Iris pigment epithelial cell (primary cell): ENCODE measurements at places on chromosomes 3 and 15.

DNA sequence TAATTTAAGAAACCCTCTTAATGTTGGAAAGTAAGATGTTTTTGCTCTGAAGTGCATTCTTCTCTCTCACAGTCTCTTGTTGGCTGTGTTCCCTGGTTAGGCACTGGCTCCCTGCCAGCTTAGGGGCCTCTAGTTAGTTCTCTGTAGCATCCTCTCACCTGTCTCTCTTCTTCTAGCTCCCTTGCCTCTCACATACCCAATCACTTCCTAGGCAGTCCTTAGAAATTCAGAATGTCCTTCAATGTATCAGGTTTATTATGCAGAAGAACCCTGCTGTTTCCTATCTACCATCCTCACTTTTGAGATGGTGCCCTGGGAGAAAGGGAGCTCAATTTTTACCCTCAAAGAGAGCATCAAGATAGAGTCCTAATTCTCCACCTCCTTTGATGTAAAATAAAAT is 36.2 kb upstream of the CPNE4 start:
- DNase-seq, result no peak

- peak; percentile 83 for DNase-seq
Measured at GRCh38 chr3:70556056-70556455, 243.6 kb upstream of the MDFIC2 start.

DNA sequence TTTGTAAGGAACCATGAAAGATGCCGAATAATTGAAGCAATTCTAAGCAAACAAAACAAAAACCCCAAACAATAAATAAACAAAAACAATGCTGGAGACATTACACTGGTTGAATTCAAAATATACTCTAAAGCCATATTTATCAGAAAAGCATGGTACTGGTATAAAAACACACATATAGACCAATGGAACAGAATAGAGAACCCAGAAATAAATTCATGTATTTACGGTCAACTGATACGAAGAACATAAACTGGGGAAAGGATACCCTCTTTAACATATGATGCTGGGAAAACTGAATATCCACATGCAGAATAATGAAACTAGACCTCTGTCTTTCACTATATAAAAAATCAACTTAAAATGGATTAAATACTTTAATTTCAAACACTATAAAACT is 214.3 kb upstream of the PDZRN3 start:
- DNase-seq, result no peak

- peak; percentile 43 for DNase-seq
Measured at GRCh38 chr3:15440891-15441290, 13.5 kb downstream of the EAF1 start.

- no peak for DNase-seq
Measured at GRCh38 chr3:73706771-73707170, 82.0 kb upstream of the PDZRN3 start.

- DNase-seq, result peak; percentile 78
Measured at GRCh38 chr3:56323986-56324420, 144.3 kb downstream of the ERC2 start.

- no peak for DNase-seq
Measured at GRCh38 chr3:15997274-15997943, 177.1 kb upstream of the GALNT15 start.

DNA sequence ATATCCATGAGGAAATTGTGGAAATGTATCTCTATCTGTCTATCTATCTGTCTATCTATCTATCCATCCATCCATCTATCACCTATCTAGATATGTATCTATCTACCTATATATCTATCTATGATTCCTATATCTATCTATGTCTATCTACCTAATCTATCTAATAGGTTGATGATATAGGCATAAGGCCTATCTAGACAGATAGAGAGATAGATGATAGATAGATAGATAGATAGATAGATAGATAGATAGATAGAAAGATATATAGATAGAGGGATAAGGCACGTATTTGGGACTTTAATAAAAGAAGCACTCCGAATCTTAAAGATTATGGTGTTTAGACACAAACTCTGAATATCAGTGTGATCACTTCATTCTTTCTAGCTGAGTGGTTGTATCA is 58.1 kb downstream of the DIPK2A start:
- DNase-seq, result no peak

DNA sequence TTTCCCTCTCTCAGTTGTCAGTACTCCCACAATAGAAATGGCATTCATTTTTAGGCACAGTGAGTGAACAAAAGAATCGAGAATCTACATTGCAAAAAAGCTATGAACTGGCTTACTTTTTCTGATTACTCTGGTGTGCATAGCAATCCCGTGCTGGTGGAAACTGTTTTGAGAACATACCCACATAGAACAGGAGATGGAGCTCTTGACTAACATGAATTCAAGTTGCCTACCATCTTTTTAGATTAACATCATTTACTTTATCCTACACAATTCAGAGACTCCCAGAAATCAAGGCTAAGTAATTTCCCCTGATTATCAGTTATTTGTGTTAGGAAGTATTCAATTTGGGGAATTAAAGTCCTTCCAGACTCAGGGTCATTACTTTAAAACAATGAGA is 326.6 kb downstream of the ARPP21 start:
- peak; percentile 57 for DNase-seq

GRCh38 chr3:85838921-85839320 is 880.1 kb downstream of the CADM2 start:
- DNase-seq, result no peak

GRCh38 chr3:194956697-194957396 is 271.2 kb downstream of the FAM43A start:
- no peak for DNase-seq

DNA sequence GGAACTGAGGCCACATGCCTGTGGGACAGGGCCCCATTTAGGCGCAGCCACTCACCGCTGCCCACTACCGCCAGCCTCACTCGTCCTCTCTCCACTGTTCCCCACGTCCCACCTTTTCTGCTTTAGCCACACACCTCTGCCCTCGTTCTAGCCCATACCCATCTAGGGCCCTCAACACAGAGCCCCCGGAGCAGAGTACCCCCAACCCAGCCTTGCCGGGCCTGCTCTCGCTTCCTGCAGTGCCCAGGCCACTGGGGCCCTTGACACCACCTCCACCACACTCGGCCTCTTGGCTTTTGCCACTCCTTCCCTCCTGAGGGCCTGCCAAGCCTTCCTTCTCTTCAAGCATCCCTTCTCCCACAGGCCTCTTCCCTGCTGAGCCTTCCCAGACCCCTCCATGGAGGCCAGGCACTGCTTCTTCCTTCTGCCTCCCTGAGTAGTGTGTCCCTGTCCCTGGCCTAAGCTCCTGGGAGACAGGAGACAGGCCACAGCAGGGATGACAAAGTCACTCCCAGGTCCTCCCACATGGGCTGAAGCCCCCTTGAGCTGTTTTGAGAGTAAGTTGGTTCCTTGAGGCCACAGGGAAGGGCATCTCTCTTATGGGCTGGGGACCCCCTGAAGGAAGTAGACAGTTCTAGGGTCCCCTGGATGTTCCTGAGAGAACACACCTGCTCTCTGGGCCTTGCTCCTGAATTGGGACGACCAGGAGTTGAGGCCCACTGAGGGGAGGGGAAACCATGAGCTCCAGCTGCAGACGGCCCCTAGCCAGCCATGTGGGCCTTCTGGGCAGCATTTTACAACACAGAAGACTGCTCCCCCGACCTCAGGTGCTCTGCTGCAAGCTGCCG is 4.4 kb downstream of the PRSS50 start:
- DNase-seq, result no peak

DNA sequence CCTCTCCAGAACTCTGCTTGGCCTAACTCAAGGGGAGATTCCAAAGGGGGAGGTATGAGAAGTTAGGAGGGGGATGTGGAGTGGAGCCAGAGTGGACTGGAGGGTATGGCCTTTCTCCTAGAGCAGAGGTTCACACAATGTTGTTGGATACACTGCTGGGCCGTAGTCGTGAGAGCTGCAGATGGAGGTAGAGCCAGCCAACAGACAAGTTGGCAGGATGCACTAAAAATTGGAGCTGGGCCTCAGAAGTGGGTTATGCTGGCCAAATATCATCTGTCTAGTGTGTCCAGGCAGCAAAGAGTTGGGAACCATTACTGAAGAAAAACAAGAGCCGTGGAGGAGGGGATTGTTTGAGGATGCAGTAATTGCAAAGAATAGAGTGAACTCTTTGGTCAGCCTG is 27.7 kb upstream of the LRRFIP2 start:
- no peak for DNase-seq

- DNase-seq, result peak; percentile 56
Measured at GRCh38 chr3:97793420-97794019, 28.3 kb upstream of the CRYBG3 start.

- no peak for DNase-seq
Measured at GRCh38 chr15:69826819-69827175, 270.9 kb downstream of the TLE3 start.

DNA sequence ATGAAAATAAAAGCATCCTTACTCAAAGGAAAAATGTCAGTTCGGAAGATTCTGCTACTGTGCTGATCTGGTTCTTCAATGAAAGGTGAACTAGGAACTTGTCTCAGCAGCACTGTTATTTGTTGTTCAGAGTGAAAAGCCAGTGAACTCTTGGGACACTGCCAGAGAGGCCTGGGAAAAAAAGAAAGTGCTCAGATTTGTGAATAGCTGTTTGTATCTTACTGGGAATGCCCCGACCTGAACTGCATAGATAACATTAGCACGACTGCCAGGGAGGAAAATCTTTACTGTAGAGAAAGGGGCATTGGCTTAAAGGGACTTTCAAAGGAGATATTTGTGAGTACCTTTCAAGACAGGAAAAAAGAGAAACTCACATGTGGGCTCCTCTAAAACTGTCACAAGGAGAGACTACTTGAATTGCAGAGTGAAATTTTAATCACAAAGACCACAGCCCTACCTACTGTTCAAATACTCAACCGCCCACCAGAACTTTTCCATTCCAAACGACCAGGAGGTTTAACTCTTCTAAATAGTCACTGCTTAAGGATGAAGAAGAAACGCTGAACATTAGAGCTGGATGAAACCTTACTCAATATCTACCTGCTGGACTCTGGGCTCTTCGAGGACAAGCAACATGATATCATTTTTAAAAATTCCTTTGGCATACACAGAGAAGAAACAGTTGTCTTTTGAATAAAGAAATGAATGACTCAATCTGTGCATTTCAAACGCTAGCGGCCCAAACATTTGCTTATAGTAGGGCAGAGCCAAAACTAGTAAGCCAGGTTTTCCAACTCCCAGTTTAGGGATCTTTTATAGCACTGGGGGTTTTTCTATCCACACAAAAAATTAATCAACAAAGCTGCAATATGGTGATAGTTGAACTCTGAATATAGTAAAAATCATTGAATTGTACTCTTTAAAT is 13.4 kb downstream of the TAMM41 start:
- DNase-seq, result peak; percentile 63

DNA sequence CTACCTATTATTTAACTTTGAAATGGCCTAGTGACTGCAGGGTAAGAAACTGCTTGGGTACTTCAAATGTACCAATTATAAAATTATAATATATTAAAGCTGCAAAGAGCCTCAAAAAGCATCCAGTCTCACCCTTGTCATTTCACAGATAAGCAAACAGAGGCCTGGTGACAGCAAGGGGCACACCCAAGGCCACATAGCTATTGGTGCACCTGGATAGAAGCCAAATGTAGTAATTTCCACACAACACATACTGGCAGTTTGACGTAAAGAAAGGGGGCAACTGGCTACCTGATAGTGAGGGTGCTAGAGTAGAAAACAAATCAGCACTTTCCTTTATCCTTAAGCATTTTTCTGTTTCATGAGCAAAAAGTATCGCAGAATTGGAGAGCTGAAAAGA is 51.1 kb downstream of the IFT57 start:
- no peak for DNase-seq

DNA sequence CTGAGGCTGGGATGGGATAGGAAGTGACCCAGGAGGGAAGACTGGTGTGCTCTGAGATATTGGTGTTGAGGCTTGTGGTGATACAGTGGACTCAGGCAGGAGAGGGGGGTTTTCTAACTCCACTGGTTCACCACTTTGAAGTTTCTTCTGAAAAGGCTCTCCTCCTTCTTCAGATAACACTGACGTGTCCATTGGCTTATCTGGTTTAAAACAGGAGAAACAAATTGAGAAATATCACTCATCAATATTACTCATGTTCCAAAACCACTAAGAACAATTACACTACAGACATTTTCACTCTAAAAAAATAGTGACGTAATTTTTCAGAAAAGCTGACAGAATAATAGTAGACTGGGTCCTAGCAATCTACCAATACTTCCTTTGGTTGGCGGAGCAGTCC is 23.1 kb downstream of the TP53BP1 start:
- peak; percentile 74 for DNase-seq

DNA sequence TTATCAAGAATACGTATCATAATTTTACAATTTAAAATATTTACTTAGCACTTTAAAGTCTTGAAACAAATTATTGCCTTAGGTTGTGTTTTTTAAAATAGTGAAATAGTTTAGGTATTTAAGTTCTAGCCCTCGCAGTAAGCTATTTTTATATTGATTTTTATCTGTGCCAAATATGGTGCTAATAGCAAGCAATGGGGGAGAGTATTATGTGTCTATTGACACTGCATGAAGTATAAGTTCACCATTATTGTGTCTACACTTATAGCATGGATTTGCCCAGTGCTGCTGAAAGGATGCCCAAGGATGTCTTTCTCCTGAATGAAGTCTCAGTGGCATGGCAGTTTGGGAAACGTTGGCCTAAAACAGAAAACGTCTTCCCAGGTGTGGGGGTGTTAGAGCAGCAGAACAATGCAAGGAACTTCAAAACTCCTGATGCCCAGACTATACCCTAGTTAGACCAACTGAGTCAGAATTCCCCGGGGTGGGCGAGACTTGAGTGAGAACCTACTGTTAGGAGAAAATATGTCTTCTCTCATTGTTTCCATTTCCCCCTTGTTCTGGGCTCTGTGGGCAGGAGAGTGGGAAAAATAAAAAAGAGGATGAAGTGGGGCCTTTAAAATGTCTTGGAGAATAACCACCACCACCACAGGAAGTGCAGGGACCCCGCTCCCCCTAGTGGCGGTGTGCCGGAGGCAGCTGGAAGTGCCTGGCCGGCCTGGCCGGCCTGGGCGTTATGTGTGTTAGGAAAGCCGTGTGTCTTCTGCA is 104.2 kb upstream of the SLC7A14 start:
- DNase-seq, result peak; percentile 53

- no peak for DNase-seq
Measured at GRCh38 chr3:188557235-188557634, 403.3 kb downstream of the LPP start.

- DNase-seq, result no peak
Measured at GRCh38 chr15:101193120-101193644, 58.7 kb downstream of the CHSY1 start.

DNA sequence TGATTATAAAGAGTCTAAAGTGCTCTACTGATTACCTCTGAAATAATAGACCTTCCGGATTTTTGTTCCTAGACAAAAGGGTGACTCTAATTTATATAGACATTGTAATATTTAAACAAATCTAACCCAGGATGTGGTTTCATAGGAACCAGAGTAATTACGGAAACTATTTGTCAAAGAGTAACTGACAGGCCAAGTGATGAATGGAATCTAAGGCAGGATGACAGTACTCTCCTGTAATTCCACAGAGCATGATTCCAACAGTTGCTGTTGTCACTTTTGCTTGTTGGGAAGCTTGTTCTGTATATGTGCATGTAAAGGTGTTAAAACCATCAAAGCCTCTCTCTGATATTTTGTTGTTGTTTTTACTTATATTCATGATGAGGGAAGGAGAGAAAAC is 1141.0 kb downstream of the IGSF11 start:
- peak; percentile 2 for DNase-seq
